ENCODE measurements at places on chromosomes 2 and 18. TPM values are rescaled to one million over a fixed set of nuclear protein-coding genes. Genes with fewer than 3 reads are reported as not detected.

EML6 gene
- 0.95 TPM for total RNA-seq

VPS4B gene
- total RNA-seq: 51.4 TPM

NTSR2 gene
- not detected for total RNA-seq

CEBPZ gene
- 118 TPM for total RNA-seq

PLCL1 gene
- 0.83 TPM for total RNA-seq

PRSS56 gene
- not detected for total RNA-seq

SERPINB11 gene
- total RNA-seq: not detected

TLX2 gene
- 0.55 TPM for total RNA-seq

NCKAP5 gene
- total RNA-seq: 14.2 TPM

SYT4 gene
- total RNA-seq: not detected

RESP18 gene
- total RNA-seq: not detected

PROKR1 gene
- total RNA-seq: 6.9 TPM

HOXD12 gene
- 0.42 TPM for total RNA-seq

CCDC141 gene
- 0.13 TPM for total RNA-seq

HES6 gene
- 191 TPM for total RNA-seq

GBX2 gene
- 1.2 TPM for total RNA-seq

SCYGR4 gene
- total RNA-seq: not detected

CROCC2 gene
- total RNA-seq: not detected

IL37 gene
- not detected for total RNA-seq

ZNF521 gene
- 1.9 TPM for total RNA-seq
